ENCODE measurements at places on chromosomes 5 and 9. TPM values are rescaled to one million over a fixed set of nuclear protein-coding genes. Genes with fewer than 3 reads are reported as not detected.

GRCh38 chr9:82972446-82972845, 90.5 kb downstream of the RASEF start:
- no peak for DNase-seq
- no peaks in the 10 kb centered on the region for H3K36me3 ChIP-seq
- no peaks in the 10 kb centered on the region for H3K4me1 ChIP-seq
- H3K27ac ChIP-seq: no peak overlapping the region

- H3K4me3 ChIP-seq: peak overlapping the region; percentile 87
- H3K27me3 ChIP-seq: peaks cover 34% of the 10 kb centered on the region
- H3K4me1 ChIP-seq: peaks cover 18% of the 10 kb centered on the region
- no peaks in the 10 kb centered on the region for H3K36me3 ChIP-seq
Measured at GRCh38 chr5:78509145-78509865, 139.3 kb downstream of the LHFPL2 start.

The CDC20B gene
- total RNA-seq: not detected

The FOXD4L4 gene
- 0.44 TPM for total RNA-seq

Measured in naive thymus-derived CD8-positive, alpha-beta T cell (primary cell).